ENCODE measurements at places on chromosomes 4 and X.
A peak's percentile ranks its signal among the peaks of the same experiment; 100 is the strongest.

DNA sequence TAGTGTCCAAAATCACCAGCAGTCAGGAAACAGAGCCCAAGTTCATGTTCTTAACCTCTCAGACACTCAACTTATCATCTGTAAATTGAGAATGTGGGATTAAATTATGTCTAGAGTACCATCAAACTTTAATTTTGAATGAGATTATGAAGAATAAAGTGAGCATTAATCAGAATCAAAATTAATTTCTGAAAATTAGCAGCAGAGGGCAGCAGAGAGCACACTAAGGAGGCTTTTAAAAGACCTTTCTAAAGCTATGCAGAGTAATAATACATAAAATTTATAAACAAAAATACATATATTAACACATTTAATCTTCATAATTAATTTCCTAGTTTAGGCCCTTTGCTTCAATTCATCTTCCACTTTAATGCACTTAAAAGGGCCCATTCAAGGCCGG is 7.1 kb downstream of the TASL start:
- no peak for DNase-seq

DNA sequence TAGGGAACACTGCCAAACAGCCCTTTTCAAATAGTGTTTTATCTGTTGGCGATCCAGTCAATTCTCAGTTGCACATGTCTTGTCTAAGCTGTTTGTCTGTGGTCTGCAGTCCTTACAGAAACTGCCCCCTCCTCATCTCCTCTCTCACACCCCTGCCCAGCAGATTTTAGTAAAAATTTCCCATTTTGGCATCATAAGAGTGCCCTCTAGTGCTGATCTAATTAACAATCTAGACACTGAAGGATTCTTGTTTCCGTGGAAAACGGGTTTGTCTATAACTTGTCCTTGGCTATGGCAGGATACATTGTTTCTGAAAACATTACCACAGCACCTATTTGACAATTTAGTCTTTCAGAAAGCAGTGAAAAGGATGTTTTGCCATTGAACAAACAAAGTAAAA is 227.2 kb upstream of the MBNL3 start:
- DNase-seq: no peak

DNA sequence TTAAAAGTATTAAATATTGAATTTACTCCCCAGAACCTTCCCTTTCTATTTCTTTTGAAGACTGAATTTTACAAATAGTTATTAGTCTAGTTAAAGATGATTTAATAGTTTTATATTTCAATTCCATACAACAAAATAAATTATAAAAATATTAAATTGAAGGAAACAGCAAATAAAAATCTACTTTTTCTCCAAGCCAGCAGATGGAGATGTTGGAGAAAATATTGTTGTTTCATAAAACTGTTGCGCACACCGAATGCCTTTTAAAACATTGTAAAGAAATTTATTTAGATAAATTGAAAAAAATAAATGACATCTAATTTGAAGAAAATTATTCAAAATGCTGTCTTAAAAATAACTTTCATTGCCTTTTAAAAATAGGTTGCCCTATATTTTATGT is 5.5 kb downstream of the GRIA2 start:
- no peak for DNase-seq

DNA sequence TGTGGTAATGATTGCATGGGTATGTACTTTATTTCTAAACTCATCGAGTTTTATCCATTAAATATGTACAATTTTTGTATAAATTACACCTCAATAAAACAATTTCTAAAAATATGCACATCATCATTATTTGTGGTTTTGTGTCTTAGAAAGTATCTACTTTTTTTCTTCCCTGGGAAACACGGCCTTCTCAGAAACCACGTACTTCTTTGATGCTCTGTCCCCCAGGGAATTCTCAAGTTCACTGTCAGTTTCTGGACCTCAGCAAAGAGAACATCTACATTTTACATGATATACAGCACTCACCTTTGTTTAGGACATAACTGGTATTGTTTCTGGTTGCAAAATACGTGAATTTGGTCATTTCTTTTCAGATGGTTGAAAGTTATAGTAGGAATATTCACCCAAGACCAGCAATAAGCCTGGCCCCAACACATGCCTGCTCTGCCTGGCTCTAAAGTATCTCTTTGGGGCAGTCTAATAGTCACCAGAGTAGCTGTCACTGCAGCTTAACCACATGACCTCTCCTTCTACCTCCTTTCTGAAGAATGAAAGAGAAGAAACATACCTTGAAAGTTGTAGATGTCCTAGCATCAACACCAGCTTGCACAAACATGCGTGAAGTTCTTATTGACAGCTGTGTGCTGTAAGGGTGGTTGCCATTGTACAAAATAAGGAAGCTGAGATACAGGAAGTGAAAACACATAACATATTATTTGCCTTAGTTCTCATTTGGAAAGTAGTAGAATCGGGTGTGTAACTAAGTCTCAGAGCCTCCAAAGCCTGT is 48.4 kb upstream of the SPANXN4 start:
- peak; percentile 2 for DNase-seq

- no peak for DNase-seq
Measured at GRCh38 chr4:55736605-55737183, 82.9 kb upstream of the EXOC1L start.

GRCh38 chrX:34563804-34564203 is 93.3 kb downstream of the TMEM47 start:
- DNase-seq: no peak

DNA sequence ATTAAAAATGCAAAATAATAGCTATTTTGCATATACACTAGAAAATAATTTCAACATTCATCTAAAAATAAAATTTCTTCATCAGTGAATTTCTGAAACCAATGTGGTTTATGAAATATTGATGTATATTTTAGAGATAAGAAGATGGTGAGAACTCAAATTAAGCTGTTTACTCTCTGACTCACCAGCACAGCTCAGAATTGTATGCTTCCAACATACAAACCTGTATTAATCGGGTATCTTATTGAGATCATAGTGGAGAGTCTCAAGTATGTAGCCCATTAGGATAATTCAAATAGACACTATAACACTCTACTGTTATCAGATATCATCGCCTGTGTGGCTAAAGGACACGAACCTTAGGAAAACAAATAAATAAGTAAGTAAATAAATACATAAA is 899.5 kb upstream of the INTU start:
- no peak for DNase-seq

DNA sequence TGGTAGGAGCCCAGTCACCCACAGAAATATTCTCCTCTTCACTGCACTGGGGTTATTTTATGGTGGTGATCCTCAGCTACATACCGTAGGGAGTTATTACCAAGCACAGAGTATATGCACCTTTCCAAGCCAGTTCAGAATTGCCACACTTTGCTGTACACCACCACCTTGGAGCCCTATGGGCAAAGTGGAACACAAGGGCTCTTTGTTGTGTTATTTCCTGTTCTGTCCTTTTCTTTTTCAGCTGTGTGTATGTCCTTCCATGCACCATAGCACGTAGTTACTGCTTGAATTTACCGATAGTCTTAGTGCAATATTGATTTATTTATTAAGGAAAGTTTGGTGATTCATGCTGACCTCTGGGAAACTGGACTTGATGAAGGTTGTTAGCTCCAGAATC is 8.3 kb downstream of the RNF128 start:
- DNase-seq: no peak

GRCh38 chrX:56762707-56763555 is 33.9 kb downstream of the NBDY start:
- no peak for DNase-seq

DNA sequence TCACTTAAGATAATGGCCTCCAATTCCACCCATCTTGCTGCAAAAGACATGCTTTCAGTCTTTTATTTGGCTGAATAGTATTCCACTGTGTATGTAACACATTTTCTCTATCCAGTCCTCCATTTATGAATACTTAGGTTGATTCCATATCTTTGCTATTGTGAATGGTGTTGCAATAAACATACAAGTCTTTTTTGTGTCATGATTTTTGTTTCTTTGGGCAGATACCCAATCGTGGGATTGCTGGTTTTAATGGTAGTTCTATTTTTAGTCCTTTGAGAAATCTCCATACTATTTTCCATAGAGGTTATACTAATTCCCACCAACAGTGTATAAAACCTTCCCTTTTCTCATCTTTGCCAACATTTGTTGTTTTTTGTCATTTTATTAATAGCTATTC is 180.9 kb downstream of the SMIM20 start:
- DNase-seq: no peak

DNA sequence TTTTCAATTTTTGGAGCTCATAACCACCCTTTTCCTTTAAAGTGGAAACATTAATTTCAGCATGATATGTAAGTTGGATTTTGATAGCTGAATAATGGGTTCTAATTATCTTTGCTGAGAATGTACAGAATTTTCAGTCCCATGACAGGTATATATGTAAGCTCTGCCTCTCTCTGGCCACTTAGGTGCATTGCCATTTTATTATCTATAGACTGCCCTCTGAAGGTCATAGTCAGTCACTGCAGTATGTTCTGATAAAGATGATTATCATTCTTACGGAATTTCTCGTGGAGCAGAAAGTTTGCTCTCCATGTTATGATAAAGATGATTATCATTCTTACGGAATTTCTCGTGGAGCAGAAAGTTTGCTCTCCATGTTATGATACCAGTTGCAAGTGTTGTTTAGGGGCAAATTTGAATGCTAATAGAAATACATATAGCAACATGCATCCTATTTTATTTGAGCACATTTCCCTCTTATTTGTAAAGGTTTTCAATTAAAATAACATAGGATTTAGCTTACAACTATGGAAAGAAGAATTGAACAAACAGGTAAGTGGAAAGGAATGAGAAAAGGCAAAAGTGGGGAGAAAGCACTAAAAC is 10.4 kb downstream of the AFP start:
- DNase-seq: peak; percentile 24

- no peak for DNase-seq
Measured at GRCh38 chr4:6322761-6323566, 53.3 kb downstream of the WFS1 start.

DNA sequence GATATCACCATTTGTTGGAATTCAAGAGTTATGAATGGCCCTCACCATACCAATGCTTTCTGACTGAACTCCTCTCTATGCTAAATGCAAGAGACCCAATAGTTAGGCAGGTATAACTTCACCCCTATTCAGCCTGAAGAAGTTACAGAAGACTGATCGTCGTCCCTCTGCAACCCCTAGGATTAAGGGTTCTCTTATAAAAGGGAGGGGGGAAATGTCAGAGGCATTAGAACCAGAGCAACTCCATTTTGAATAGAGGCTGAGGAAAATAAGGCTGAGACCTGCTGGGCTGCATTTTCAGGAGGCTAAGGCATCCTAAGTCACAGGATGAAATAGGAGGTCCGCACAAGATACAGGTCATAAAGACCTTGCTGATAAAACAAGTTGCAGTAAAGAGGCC is 494.3 kb downstream of the SPRY1 start:
- no peak for DNase-seq

GRCh38 chr4:55355555-55355954 is 9.5 kb downstream of the SRD5A3 start:
- no peak for DNase-seq

Data from GM19239 (cell line).